ENCODE measurements at places on chromosomes 2 and 18.

GRCh38 chr2:190996338-190996946, 17.5 kb downstream of the STAT1 start:
- DNase-seq, result no peak

GRCh38 chr18:13019301-13019700, 28.1 kb downstream of the CEP192 start:
- no peak for DNase-seq

GRCh38 chr2:172251231-172251630, 148.5 kb upstream of the DLX2 start:
- DNase-seq, result no peak

DNA sequence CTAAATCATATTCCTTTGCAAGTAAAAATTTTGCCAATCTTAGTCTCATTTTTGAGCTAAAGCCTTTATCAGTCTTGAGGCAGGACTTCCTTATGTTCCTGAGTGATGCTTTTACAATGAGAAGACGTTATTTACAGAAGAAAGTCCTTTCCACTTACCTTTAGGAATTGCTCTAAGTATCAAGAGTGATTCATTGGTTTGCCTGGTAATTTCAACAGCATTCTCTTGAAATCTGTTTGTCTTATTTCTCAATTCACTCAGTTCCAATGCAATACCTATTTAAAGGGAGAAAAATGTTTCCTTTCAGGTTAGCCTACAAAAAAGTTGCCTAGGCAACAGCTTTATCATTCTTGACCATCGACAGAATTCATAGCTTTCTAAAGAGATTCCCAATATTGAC, 137.2 kb downstream of the LAMA1 start:
- no peak for DNase-seq

DNA sequence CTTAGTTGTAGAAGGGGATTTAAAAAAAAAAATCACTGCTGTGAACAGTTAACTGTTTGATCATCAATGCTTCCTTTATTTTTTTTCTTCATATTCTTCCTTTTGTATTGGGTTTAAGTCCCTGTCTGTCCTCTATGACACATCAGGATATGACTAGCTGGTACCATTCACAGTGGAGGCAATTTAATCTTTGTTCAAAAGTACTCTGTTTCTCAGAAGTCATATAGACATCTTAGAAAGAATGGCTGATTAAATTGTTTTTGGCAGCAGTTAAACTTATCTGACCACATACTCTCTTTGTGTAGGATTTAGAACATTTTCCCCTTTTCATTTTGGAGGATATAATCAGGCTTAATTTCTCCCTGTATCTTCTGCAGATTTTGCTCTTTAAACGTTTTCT, 807.8 kb upstream of the CDH2 start:
- no peak for DNase-seq

DNA sequence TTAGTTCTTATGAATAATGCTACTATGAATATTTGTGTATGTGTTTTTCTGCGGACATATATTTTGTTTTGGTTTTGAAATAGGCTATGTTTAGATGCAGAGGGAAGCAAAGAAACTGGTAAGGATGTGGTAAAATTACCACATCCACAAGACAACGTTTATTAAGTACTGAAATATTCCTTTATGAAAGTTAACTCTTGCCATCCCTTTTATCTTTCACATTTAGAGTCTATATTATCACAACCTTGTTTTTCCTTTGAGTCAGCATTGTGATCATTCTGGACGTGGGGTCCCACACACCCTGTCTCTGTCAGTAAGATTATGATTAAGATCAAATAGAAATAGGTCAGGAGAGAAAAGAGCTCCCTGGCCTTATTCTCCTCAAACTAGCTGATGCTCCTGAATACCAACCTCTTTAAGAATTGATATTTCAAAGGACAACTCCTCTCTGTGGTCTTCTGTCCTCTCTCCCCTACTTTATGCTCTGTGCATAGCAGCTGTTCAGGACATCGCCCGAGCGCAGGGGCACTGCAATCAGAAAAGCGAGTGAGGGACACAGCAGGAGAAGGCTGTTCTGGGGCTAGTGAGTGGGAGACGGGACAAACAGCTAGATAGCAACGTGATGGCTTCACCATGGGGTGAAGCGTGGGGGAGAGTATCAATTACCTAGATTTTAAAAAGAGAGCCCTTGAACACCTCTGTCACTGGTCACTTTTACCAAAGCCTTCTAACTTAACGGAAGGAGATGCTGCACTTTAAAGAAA, 12.2 kb downstream of the METAP1D start:
- DNase-seq, result no peak

- no peak for DNase-seq
Measured at GRCh38 chr2:215320679-215321078, 8.8 kb downstream of the ATIC start.

DNA sequence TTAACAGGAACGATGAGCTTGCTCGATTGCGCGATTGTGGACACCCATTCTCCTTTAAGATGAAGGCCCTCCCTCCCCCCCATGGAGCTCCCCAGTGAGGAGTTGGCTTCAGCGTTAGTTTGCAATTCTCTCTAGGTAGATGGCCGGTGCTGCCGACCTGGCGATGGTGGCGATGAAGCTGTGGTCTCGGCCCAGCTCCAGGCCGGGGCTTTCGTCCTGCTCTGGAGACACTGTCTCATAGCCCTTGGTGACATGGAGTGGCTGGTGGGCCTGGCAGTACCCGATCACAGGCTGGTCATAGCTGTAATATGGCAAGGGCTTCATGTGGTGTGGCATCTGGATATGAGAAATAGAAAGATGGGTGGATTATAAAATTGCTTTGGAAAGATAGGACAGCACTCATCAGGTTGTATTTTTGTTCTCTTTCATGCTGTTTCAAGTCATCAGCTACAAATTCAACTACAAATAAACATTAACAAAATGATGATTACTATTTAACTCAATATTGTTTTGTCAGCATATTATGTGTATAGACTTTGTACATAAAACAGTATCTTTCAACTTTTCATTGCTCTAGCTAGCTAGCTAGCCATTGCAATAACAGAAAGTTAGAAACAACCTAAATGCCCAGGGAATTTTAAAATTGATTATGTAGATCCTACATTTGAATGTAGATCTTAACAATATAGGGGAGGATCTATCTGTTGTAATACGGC, 773.4 kb downstream of the LRRTM4 start:
- DNase-seq, result no peak

DNA sequence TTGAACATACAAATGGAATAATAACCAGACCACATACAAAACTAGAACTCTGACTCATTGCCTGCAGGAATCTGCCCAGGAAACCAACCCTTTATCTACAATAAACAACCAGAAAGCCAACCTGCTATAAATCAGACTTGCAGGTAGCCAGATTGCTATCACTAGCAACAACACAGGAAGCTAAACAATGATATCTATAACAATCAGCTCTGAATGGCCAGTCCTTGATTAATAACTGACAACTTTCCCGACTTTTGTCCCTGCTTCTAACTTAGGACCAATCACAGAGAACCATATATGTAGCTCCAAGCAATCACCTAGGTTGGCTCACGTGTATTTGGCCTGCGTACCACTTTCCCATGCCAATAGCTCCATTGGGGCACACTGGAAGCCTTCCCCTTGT, 470.8 kb downstream of the RIT2 start:
- DNase-seq, result no peak

- DNase-seq, result no peak
Measured at GRCh38 chr2:45554073-45554741, 56.9 kb downstream of the SRBD1 start.

- no peak for DNase-seq
Measured at GRCh38 chr2:98335271-98335670, 11.0 kb upstream of the CNGA3 start.

DNA sequence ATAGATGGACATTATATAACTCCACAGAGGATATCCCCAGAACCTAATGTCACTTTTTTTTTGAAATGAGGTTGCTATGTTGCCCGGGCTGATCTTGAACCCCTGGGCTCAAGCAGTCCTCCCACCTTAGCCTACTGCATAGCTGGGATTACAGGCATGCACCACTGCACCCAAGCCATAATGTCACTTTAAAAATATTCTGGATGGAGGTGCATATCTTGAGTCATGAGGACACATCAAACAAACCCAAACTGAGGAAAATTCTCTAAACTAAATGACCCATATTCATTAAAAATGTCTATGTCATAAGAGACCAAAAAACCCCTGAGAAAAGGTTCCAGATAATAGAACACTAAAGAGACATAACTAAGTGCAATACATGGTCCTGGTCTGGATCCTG, 36.3 kb downstream of the OSGEPL1 start:
- no peak for DNase-seq

- no peak for DNase-seq
Measured at GRCh38 chr2:43488737-43489136, 107.1 kb downstream of the THADA start.

DNA sequence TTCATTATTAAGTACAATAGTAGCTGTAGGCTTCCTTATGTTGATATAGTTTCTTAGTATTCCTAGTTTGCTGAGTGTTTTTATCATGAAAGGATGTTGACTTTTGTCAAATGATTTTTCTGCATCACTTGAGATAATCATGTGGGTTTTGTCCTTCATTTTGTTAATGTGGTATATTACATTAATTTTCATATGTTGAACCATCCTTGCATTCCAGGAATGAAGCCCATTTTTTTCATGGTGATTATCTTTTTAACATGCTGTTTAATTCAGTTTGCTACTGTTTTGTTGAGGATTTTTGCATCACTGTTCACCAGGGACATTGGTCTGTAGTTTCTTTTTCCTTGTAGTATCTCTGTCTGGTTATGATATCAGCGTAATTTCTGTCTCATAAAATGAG, 82.9 kb upstream of the CNGA3 start:
- no peak for DNase-seq

DNA sequence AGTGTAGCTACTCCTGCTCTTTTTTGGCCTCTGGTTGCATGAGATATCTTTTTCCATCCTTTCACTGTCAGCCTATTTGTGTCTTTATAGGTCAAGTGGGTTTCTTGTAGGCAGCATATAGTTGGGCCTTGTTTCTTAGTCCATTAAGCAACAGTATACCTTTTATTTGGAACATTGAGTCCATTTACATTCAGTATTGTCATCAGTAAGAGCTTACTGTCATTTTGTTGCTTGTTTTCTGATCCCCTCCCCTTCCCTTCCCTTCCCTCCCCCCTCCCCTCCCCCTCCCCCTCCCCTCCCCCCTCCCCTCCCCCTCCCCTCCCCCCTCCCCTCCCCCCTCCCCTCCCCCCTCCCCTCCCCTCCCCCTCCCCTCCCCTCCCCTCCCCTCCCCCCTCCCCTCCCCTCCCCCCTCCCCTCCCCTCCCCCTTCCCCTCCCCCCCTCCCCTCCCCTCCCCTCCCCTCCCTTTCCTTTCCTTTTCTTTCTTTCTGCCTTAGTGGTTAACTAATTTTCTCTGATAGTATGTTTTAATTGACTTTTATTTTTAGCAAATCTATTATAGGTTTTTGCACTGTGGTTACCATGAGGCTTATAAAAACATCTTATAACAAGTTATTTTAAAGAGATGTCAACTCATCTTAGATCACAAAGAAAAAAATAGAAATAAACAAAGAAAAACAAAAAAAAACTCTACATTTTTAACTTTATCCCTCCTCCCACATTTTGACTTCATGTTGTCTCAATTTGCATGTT, 13.2 kb upstream of the DCDC2C start:
- no peak for DNase-seq

DNA sequence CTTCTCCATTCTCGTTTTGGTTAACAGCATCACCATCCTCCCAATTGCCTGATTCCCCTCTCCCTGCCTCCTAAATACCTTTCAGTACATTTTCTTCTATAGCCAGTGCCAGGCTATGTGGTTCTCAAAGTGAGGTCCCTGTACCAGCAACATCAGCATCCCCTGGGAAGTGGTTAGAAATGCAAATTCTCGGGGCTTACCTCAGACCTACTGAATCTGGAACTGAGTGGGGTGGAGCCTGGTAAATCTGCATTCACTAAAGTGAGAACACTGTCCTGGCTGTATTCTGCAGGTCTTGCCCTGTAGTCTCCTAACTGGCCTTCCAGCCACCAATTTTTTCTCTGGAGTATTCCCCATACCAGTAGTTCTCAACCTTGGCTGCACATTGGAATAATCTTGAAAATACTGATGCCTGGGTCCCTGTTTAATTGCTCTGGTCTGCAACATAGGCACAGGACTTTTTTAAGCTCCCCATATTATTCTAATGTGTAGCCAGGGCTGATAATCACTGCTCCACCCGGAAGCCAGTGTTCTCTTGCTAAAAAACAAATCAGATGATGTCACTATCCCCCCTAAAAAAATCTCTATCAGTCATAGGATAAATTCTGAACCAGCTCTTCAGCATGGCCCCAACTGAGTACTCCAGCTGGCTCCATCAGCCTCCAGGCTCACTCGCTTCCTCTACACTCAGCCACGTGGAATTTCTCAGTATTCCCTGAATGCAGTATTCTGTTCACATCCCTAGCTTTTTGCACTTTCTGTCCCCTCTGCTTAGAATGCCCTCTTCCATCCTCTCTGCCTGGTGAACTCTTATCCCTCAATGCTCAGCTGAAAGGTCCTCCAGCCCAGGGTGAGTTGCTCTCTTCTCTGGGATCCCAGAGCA, 98.4 kb downstream of the CDK15 start:
- no peak for DNase-seq

DNA sequence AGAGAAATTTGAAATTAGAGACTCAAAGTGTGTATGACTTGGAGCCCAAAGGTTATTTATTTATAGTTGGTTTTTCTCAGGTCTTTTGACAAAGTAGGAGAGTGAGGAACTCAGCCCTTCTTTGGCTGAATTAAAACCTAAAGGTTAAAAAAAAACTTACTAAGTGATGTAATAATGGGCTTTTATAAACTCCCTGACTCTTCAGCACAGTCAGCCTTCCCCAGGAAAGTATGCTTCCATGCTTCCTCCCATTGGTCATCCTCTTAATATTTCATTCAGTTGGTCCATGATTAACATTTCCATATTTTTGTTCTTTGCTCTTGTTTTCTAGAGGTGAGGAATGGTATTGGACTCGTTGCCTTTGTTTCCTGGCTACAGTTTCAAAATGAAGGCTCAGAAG, 7.2 kb downstream of the ARPC2 start:
- DNase-seq, result no peak

DNA sequence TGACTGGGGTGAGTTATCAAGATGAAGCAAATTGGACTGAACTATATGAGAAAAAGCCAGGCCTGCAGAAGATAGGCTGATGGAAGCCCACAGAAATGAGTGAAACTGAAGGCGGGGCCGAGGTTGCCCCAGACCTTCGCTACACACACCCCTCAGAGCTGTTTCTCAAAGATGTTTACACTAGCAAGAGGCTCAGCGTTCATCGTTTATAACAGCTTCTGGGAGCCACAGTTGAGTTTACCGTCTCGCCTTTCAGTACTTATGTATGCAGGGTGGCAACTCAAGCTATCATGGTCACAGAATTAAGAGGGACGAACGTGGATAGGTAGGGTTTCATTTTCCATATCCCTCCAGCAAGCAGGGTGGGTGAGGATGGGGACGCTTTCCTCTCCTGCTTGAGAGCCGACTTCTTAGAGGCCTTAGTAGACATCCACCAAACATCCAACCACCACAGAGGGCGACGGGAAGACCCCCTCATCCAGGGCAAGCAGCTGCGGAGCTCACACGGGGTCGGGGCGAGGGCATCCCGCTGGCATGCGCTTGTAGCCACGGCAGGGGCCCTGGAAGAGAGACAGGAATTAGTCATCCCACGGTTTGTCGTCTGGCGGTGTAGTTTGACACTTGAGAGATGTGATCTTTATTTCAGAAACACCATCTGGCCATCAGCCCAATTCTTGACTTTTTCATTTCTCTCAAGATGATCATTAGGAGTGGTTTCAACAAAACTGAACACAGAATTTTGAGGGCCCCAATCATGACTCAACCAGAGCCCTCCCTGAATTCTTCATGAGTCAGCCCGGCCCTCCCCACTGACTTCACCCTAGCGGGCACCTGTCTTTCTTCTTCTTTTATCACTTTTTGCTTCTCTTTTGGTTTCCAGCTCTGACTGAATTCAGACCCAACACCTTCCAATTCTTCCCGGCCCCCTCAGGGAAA, 109.1 kb upstream of the CTDP1 start:
- DNase-seq, result no peak

- no peak for DNase-seq
Measured at GRCh38 chr2:227326783-227327182, 1.7 kb downstream of the MFF start.
